ENCODE measurements at places on chromosomes 12 and 14.

DNA sequence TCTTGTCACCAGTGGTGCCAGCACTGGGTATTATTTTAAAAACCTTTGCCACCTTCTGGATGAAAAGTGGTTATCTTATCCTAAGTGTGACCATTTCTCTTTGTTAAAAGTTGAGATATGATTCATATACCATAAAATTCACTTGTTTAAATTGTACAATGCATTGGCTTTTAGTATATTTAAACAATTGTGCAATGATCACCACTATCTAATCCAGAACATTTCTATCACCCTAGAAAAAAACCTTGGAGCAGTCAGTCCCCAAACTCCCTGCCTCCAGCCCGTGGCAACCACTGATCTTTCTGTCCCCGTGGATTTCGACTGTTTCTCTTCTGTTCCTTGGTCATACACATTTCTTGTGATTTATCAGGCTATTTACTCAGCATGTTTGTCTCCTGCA lies 28.3 kb downstream of the SH2B3 start:
- DNase-seq, result no peak

DNA sequence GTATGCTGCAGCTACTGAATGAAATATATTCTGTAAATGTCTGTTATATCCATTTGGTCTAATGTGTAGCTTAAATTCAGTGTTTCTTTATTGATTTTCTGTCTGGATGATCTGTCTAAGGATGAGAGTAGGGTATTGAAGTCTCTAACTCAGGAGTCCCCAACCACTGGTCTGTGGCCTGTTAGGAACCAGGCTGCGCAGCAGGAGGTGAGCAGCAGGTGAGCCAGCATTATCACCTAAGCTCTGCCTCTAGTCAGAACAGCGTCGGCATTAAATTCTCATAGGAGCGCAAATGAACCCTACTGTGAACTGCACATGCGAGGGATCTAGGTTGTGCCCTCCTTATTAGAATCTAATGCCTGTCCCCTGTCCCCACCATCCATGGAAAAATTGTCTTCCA lies 329.7 kb upstream of the RGS6 start:
- no peak for DNase-seq

DNA sequence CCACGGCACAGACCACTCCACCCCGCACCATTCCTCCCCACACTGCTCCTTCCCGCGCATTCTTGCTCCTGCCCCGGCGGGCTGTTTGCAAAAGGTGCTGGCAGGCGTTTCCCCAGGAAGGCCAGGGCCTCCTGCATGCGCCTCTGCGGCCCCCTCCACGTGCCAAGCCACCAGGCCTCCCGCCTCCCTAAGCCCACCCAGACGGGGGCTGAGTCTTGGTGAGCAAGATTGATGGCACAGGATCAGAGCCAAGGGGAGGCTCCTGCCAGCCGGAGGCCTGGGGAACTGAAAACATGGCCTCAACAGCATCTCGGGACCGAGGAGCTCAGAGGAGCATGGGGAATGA lies 328.3 kb upstream of the DIO3 start:
- DNase-seq, result no peak

- DNase-seq, result no peak
These were observed 41.8 kb upstream of the FRMD6 start for GRCh38 chr14:51609955-51610283.

GRCh38 chr12:1115484-1116231 lies 124.6 kb downstream of the ERC1 start:
- no peak for DNase-seq

GRCh38 chr12:18373181-18373580 lies 111.9 kb downstream of the PIK3C2G start:
- no peak for DNase-seq

- no peak for DNase-seq
These were observed 410.6 kb downstream of the DAD1 start for GRCh38 chr14:22178333-22178839.

GRCh38 chr12:103696101-103696500 lies 109.0 kb downstream of the STAB2 start:
- DNase-seq, result no peak

All from CD8-positive, alpha-beta memory T cell (primary cell).